ENCODE measurements at places on chromosomes 16 and 17. TPM values are rescaled to one million over a fixed set of nuclear protein-coding genes. Genes with fewer than 3 reads are reported as not detected.
A peak's percentile ranks its signal among the peaks of the same experiment; 100 is the strongest.

- peaks cover 29% of the 10 kb centered on the region for H3K36me3 ChIP-seq
- H3K4me3 ChIP-seq, result no peak overlapping the region
- H3K4me1 ChIP-seq, result peaks cover 15% of the 10 kb centered on the region
- H3K27me3 ChIP-seq, result no peaks in the 10 kb centered on the region
- no peak for DNase-seq
- H3K27ac ChIP-seq, result no peak overlapping the region
These were observed 6.0 kb downstream of the PRKAR1A start for GRCh38 chr17:68518063-68518815.

GRCh38 chr16:19583665-19584300 lies 28.3 kb downstream of the VPS35L start:
- no peaks in the 10 kb centered on the region for H3K4me1 ChIP-seq
- H3K36me3 ChIP-seq, result no peaks in the 10 kb centered on the region
- no peaks in the 10 kb centered on the region for H3K27me3 ChIP-seq
- H3K4me3 ChIP-seq, result no peak overlapping the region

The KRTAP3-2 gene
- total RNA-seq, result not detected

GRCh38 chr17:80740141-80740540 lies 195.5 kb downstream of the RPTOR start:
- DNase-seq, result no peak
- no peaks in the 10 kb centered on the region for H3K36me3 ChIP-seq
- H3K4me1 ChIP-seq, result no peaks in the 10 kb centered on the region
- no peak overlapping the region for H3K27ac ChIP-seq
- no peaks in the 10 kb centered on the region for H3K27me3 ChIP-seq
- H3K4me3 ChIP-seq, result no peak overlapping the region

DNA sequence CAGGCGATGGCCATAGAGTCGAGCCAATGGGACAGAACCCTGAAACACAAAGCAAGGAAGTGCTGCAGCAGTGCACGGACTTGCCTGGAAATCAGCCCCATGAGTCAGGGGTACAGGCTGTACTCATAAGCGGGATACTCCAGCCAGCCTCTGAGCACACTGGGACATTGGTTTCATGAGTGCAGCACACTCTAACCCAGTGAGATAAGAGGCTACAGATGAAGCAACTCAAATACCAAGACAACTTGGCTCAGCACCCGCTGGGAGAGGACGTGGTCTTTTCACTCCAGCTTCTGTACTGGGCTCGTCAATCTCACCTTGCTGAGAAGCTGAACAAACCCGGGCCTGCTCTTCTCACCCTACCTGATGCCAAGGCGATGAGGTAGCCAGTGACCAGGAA lies 98.2 kb downstream of the AXIN2 start:
- no peaks in the 10 kb centered on the region for H3K36me3 ChIP-seq
- H3K4me1 ChIP-seq, result peaks cover 51% of the 10 kb centered on the region
- no peaks in the 10 kb centered on the region for H3K27me3 ChIP-seq

DNA sequence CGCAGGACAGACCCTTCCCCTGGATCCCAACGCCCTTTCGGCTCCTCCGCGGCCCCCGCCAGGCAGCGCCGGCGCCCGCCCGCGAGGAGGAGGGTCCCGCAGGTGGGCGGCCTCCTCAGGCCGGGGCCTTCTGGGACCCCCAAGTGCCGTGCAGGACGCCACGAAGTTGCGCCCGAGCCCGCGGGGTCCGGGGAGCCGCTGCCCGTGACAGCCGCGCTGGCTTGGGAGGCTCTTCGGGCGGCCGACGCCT lies 504 bp downstream of the ERN1 start:
- H3K4me3 ChIP-seq, result peak overlapping the region; percentile 99
- no peaks in the 10 kb centered on the region for H3K27me3 ChIP-seq
- peaks cover 29% of the 10 kb centered on the region for H3K4me1 ChIP-seq

GRCh38 chr16:31695667-31696066 lies 168.0 kb downstream of the AHSP start:
- H3K27me3 ChIP-seq, result peaks cover 11% of the 10 kb centered on the region
- H3K27ac ChIP-seq, result no peak overlapping the region
- no peaks in the 10 kb centered on the region for H3K4me1 ChIP-seq

DNA sequence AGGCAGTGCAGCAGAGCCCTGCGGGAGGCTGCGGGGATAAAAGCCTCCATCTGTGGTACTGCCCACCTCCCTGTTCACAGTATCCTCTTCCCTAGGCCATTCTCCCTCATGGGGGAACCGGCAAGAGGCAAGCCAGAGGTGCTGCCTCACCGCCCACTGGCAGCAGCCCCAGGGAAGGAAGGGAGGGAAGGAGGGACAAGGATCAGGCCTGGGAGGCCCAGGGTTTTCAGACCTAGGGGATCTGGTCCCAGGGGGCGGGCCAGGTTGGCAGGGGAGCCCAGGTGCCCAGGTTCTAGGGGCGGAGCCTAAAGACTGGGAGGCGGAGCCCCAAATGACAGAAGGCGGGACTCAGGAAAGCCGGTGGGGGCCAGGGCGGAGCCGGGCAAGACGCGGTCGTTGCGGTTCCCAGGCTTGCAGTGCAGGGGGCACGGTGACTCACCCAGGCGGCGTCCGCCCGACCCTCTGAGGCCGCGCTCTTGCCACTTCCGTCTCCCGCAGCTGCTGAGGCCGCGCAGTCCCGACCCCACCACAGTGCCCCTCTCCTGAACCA lies 3.0 kb upstream of the MTMR4 start:
- H3K27me3 ChIP-seq, result no peaks in the 10 kb centered on the region

GRCh38 chr17:40564195-40564882 lies 933 bp downstream of the CCR7 start:
- peaks cover 4% of the 10 kb centered on the region for H3K4me1 ChIP-seq
- no peak overlapping the region for H3K27ac ChIP-seq
- peaks cover 34% of the 10 kb centered on the region for H3K27me3 ChIP-seq
- H3K36me3 ChIP-seq, result no peaks in the 10 kb centered on the region
